Ureter (tissue), 1 donor: ENCODE measurements at places on chromosomes 12 and 14. TPM values are rescaled to one million over a fixed set of nuclear protein-coding genes. Genes with fewer than 3 reads are reported as not detected.

Gene NEK9
- total RNA-seq, result 89.2 TPM

- DNase-seq, result no peak
Measured at GRCh38 chr12:55733858-55734257, 5.0 kb upstream of the CD63 start.

Gene RPL10L
- total RNA-seq, result not detected

DNA sequence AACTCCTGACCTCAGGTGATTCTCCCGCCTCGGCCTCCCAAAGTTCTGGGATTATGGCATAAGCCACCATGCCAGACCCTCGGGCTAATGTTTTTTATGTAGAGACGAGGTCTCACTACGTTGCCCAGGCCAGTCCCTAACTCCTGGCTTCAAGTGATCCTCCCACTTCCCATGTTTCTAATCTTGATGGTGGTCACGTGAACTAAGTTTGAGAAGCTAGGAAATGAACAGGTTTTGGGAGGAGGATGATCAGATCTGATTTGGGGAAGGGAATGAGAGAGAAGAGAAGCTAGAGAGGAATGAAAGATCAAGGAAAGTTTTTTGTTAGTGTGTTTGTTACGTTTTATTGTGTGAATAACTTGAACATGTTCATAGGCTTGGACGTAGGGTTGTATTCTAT is 17.2 kb upstream of the SINHCAF start:
- no peak for DNase-seq

Gene CPM
- total RNA-seq, result 35.4 TPM
